ENCODE measurements at places on chromosomes 3 and 15.

DNA sequence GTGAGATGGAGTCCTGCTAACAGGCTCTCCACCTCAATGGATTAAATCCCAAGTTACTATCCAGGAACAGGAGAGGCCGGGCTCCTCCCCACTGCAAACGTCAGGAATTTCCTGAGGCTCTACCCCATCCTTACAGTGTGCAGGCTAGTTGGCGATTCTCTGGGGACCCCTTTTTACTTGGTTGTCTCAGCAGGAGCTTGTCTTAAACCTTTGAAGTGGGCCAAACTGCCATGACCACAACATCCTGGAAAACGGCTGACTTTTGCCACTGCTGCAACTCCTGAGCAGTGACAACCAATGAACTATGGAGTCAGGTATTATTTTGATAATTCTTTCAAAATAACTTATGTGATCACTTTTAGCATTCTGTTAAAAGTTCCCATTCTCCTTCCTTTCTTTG is 440.9 kb upstream of the CCDC54 start:
- no peaks in the 10 kb centered on the region for H3K27me3 ChIP-seq
- H3K36me3 ChIP-seq: no peaks in the 10 kb centered on the region
- H3K27ac ChIP-seq: no peak overlapping the region
- no peak overlapping the region for H3K4me3 ChIP-seq

GRCh38 chr3:175199961-175200360 is 340.8 kb downstream of the NAALADL2 start:
- H3K4me1 ChIP-seq: no peaks in the 10 kb centered on the region
- H3K27me3 ChIP-seq: no peaks in the 10 kb centered on the region
- no peaks in the 10 kb centered on the region for H3K36me3 ChIP-seq
- no peak for DNase-seq
- no peak overlapping the region for H3K4me3 ChIP-seq

- H3K27ac ChIP-seq: no peak overlapping the region
- no peaks in the 10 kb centered on the region for H3K4me1 ChIP-seq
- no peak for DNase-seq
- peaks cover 2% of the 10 kb centered on the region for H3K27me3 ChIP-seq
- no peaks in the 10 kb centered on the region for H3K36me3 ChIP-seq
Observed at GRCh38 chr15:74062671-74063070, 19.7 kb downstream of the GOLGA6A start.

DNA sequence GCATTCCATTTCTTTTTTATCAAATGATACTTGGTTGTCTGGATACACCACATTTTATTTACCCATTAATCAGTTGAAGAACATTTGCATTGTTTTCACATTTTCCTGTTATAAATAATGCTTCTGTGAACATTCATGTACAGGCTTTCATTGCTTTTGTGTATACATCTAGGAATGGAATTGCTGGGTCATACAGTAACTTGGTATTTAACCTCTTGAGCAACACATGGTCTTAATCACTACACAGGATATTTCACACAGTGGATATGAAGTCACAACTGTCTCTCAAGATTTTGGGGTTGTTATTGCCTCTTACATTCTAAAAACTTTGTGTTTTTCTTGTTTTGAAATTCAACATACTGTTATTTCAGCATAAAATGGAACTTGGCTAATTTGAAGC is 48.2 kb downstream of the C3orf85 start:
- no peak overlapping the region for H3K4me3 ChIP-seq
- H3K27me3 ChIP-seq: no peaks in the 10 kb centered on the region
- H3K27ac ChIP-seq: no peak overlapping the region

DNA sequence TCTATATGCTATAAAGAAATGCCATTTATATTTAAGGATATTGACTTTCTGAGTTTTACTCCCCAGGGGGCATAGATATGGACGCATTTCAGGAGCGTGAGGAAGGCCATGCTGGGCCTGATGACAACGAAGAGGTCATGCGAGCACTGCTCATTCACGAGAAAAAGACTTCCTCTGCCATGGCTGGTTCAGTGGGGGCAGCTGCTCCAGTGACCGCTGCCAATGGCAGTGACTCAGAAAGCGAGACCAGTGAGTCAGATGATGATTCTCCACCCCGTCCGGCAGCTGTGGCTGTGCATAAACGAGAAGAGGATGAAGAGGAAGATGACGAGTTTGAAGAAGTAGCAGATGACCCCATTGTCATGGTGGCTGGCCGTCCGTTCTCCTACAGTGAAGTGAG is 38.4 kb downstream of the GTF2E1 start:
- no peak overlapping the region for H3K27ac ChIP-seq
- H3K27me3 ChIP-seq: no peaks in the 10 kb centered on the region
- peak; percentile 18 for DNase-seq

GRCh38 chr15:74011610-74012009 is 17.1 kb downstream of the PML start:
- H3K36me3 ChIP-seq: peaks cover 17% of the 10 kb centered on the region
- H3K4me1 ChIP-seq: peaks cover 36% of the 10 kb centered on the region
- no peak overlapping the region for H3K4me3 ChIP-seq
- peak; percentile 68 for DNase-seq

DNA sequence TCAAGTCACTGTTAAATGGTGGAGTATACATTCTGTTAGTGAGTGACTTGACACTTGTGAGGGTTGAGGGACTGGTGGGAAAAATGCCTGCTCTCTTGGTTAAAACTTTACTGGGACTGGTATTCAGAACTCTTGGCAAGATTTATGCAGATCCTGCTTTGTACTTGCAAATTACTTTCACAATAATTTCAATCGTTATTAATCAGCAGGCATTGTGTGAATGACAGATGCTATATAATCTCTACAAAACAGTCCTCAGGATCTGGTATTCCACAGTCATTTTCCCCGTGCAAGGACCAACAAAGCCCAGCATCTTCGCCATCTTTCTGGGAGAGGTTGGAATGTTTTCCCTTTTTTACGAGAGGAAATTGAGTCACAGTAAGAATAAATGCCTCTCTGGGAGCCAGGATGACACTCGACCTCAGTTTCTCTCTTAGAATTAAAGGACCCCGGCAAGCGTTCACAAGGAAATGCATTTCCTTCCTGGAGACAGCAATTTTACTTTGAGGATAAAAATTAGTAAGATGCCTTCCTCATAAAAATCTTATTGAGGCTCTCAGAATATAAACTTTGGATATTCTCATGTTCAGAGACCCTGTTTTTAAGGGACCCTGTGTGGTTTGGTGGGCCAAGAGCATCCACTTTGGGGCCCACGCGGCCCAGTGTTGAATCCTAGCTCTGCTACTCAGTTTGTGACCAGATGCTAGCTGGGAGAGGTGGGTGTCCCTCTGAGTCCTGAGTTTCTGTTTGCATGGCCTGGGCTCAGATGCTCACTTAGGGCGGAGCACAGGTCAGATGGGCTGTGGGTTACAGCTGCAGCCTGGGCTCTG is 45.3 kb upstream of the PLCL2 start:
- no peak overlapping the region for H3K27ac ChIP-seq
- H3K27me3 ChIP-seq: no peaks in the 10 kb centered on the region
- no peaks in the 10 kb centered on the region for H3K36me3 ChIP-seq

DNA sequence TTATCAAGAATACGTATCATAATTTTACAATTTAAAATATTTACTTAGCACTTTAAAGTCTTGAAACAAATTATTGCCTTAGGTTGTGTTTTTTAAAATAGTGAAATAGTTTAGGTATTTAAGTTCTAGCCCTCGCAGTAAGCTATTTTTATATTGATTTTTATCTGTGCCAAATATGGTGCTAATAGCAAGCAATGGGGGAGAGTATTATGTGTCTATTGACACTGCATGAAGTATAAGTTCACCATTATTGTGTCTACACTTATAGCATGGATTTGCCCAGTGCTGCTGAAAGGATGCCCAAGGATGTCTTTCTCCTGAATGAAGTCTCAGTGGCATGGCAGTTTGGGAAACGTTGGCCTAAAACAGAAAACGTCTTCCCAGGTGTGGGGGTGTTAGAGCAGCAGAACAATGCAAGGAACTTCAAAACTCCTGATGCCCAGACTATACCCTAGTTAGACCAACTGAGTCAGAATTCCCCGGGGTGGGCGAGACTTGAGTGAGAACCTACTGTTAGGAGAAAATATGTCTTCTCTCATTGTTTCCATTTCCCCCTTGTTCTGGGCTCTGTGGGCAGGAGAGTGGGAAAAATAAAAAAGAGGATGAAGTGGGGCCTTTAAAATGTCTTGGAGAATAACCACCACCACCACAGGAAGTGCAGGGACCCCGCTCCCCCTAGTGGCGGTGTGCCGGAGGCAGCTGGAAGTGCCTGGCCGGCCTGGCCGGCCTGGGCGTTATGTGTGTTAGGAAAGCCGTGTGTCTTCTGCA is 104.2 kb upstream of the SLC7A14 start:
- no peaks in the 10 kb centered on the region for H3K27me3 ChIP-seq
- H3K4me1 ChIP-seq: peaks cover 23% of the 10 kb centered on the region
- DNase-seq: no peak
- H3K4me3 ChIP-seq: no peak overlapping the region
